ENCODE measurements at places on chromosomes 12 and 14.

DNA sequence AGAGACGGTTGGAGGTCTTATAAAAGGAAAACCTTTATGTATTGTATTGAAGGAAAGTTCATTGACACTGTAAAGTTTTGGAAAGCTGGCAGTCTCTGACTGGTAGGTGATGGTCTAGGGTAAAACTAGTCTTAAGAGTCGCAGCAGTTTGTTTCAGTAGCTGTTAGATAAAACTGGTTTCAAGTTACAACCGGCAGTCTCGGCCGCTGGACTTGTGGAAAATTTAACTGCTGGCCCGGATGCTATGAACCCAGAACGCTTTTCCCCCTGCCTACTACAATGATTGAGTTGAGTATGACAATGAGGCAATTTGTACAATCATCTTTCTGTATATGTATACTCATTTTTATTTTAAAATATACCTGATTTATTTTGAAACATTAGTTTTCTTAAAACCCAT lies 1426.9 kb downstream of the AACS start:
- no peak for DNase-seq

DNA sequence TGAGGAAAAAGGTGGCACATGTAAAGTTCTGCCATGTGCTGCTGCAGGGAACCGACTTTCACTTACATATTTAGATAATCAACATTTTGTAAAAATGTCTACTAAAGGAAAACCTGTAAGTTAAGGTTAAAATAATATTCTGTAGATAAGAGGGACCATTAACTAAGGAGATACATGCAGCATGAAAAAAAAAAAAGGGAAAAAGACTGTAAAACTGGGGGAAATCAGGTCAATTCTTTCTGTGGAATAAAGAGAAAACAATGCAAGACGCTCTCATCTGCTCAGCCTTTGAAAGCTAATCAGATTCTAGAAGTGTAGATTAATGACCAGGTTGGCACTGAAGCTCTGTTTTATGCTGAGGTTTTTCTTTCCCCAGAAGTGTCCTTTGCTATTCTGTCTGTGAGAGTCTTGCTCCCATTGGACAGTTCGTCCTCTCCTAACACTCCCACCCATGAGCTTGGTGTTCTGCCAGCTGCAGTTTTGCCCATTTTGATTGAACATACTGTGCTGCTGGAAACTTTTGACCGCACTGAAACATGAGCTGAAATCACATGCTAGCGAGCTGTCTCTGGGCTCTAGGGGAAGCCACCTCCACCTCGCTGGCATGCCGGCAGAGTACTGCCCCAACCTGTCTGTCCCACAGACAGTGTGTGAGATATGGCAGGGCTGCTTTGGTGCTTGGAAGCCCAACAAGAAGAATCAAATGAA lies 39.7 kb downstream of the PPTC7 start:
- DNase-seq, result no peak

- no peak for DNase-seq
Measured at GRCh38 chr14:36229262-36229661, 52.7 kb upstream of the PTCSC3 start.

GRCh38 chr12:113285679-113286610 lies 49.0 kb downstream of the SLC8B1 start:
- DNase-seq, result no peak

- no peak for DNase-seq
Measured at GRCh38 chr12:100504804-100505203, 31.1 kb downstream of the NR1H4 start.

DNA sequence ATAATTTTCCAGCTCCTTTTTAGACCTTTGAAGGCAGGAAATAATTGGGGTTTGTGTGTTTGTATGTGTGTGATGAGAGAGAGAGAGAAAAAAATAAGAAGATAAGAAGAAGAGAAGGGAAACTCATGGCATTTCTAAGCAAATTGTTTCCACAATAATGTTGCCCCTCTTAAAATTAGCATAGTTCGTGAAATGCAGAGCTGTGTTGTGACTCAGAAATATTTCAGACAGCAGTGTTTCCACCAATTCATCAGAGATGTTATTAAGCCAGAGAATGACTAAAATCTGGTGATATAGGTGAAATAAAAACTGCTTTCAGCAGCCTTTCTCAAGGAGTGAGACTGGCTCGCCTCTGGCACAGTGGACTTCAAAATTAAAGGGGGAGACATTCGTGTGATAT lies 65.9 kb upstream of the ARHGAP5 start:
- no peak for DNase-seq

DNA sequence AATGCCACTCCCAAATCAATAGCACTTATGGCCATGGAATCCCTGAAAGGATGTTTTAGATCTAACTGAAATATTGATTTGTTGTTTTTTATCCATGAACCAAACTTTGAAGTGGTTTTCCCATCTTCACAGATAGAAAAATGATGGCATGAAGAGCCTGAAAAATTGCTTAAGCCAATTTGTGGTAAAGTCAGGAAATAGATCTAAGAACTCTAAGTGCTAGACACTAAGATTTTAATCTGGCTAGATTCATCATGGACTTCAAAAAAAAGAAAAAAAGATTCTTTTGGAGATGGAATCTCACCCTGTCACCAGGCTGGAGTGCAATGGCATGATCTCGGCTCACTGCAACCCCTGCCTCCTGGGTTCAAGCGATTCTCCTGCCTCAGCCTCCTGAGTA lies 45.0 kb upstream of the STRN3 start:
- DNase-seq, result no peak

DNA sequence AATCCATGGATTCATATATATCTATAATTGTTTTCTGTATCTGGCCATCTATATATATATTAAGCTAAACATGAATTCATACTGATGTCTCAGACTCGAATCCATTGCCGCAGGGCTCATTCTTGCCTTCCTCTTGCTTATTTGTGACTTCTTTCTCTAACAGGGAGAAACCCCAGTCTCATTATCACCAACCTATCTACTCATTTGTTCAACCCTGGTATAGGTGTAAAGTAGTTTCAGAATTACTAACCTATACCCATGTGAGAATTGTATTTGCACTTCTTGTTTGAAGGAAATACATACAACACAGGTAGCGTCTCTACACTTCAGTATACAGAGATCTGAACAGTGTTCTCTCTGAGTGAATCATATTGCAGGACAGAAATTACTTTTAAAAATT lies 77.7 kb downstream of the PTPN11 start:
- no peak for DNase-seq

- no peak for DNase-seq
Measured at GRCh38 chr14:104678901-104679705, 10.3 kb upstream of the INF2 start.

- no peak for DNase-seq
Measured at GRCh38 chr12:132199101-132199500, 54.8 kb downstream of the NOC4L start.

DNA sequence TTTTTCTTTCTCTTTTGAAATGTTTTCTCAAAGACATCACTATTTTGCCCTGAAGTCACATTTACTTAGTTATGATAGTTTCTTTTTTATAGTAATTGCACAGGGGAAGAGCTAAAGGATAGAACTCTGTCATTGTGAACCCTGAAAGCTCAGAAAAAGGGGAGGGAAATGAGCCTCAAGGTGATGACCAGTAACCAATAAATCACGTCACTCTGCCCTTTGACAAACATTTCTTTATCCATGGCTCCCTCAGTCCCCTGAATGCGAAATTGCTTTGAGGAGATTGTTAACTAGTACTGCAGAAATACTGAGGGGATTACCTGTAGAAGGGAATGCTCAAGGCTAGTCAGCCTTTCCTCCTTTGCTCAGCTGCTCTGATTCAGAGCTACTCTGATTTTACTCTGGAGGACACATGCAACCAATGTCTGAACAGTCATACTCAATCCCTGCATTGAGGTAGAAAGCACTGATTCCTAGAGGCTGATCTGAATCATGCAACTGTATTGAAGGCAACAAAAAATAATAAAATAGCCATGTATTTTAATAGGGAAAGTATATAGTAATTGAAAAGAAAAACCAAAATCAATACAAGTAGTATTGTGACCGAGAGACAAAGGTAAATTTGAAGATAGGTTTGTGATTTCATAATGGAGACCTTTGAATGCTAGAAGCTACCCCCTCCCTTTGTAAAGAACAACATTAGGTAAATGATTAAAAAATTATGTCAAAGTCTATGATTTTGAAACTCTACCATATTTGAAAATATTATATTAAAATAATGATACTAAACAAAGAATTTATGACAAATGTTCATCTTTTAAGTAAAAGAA lies 24.7 kb downstream of the SLCO1B1 start:
- DNase-seq, result no peak

- no peak for DNase-seq
Measured at GRCh38 chr12:47206450-47207339, 126.9 kb upstream of the AMIGO2 start.

GRCh38 chr12:99386907-99387306 lies 260.6 kb upstream of the GARIN6 start:
- DNase-seq, result no peak

GRCh38 chr14:77868552-77869285 lies 68.8 kb downstream of the ADCK1 start:
- no peak for DNase-seq

GRCh38 chr12:120903412-120904196 lies 554 bp downstream of the SPPL3 start:
- peak; percentile 37 for DNase-seq

- no peak for DNase-seq
Measured at GRCh38 chr14:101458741-101459550, 102.3 kb upstream of the DIO3 start.

DNA sequence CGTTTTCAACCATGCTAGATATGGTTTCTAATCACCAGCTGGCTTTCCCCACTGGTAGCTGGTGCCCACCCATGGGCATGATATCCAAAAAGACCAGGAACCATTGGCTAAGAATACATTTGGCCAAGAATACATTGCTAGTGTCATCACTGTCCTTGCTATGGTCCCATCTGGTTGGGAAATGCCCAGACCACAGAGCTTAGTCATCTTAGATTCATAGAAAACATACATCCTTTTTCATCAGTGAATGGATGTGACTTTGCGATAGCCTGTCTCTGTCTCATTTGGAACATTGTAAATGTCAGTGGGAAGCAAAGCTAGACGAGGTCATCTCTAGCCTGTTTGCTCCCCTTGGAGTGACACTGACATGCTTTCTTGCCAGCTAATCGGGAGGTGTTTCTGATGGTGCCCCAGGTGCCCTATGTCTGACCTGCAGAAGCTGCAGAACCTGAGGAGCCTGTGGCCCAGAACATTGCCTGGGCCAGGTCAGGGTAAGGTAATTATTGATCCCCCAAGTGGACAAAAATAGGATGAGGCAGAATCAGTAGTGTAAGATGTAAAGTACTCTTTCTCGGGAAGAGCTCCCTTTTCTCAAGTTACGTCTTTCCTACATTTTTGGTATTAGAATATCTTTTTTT lies 194.8 kb downstream of the SLC41A2 start:
- DNase-seq, result no peak

DNA sequence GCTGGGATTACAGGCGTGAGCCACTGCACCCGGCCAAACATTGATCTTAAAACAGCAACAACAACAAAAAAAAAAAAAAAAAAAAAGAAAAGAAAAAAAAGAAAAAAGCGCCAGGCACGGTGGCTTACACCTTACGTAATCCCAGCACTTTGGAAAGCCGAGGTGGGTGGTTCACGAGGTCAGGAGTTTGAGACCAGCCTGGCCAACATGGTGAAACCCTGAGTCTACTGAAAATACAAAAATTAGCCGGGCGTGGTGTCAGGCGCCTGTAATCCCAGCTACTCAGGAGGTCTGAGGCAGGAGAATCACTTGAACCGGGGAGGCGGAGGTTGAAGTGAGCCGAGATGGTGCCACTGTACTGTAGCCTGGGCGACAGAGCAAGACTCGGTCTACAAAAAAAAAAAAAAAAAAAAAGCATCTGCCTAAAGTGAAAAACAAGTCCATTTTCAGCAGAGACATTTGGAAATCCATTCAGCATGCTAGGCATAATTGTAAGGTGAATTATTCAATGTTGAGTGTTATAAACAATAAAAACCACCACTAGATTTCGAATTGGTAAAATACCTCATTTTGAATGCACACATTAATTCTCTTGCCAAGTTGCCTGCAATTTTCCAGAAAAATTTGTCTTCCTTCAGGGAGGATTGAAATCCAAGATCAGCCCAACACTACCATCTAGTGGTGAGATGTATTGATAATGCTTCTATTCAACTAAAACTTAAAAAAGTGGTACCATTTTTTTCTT lies 8.0 kb upstream of the CERS5 start:
- no peak for DNase-seq

GRCh38 chr12:54631551-54631950 lies 3.1 kb downstream of the LACRT start:
- DNase-seq, result no peak

DNA sequence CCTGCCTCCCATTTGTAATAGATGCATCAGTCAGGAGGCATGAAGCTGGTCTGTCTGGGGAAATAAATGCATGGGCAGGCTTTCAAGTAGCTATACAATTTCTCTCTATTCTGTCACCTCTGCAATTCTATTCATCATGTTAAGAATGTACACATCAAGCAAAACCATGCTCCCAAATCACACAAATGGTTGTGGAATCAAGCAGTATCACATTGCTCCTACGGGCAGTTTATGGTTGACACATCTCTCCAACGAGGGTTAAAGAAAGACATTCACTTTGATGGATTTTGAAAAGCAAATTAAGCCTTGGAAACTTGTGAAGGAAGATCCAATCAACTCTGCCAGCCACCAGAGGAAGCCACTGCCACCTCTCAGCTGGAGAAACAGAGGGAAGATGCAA lies 1277.4 kb upstream of the TMEM132C start:
- no peak for DNase-seq

- DNase-seq, result no peak
Measured at GRCh38 chr12:44384136-44384535, 492.0 kb downstream of the NELL2 start.

DNA sequence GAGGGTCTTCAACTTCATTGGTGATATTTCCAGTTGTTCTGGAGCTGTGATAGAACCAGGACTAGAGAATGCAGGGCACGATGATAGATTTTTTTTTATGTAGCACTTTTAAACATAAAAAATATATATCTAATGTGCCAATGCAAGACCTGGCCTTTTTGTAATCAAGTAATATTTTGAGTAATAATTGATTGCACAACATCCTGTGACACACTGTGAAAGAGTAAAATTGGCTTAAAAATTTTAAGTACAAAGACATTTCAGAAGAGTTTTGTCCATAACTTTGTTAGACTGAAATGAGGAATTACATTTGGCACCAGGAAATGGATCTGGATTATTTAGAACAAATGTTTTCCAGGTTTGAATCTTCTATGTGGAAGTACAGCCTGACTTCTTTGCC lies 22.1 kb downstream of the PRKCH start:
- no peak for DNase-seq

GRCh38 chr12:59735231-59735630 lies 139.4 kb downstream of the SLC16A7 start:
- DNase-seq, result no peak

GRCh38 chr12:50825372-50825838 lies 17.3 kb upstream of the TMPRSS12 start:
- no peak for DNase-seq

DNA sequence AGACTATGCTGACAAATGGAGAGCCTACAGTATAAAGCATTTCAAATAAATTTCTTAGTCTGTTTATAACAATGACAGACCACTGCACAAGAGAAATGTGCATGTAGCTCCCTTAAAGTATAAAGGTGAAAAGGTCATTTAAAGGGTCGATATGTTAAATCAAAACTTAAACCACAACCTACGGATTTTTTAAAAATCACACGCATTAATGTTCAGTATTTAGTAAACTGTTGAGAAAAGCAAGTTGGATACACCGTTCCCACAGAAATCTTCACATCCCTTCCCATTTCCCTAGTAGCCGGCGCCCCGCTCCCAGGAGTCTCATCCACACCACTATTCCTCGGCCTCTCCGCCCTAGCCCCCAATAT lies 614 bp downstream of the FKBP3 start:
- DNase-seq, result no peak

Data from stimulated activated CD8-positive, alpha-beta memory T cell treated with anti-CD3 and anti-CD28 coated beads, Interleukin-7, amount 100 ng/mL, for 1 hour (primary cell).